ENCODE measurements at places on chromosomes 12 and 14.
A peak's percentile ranks its signal among the peaks of the same experiment; 100 is the strongest.

DNA sequence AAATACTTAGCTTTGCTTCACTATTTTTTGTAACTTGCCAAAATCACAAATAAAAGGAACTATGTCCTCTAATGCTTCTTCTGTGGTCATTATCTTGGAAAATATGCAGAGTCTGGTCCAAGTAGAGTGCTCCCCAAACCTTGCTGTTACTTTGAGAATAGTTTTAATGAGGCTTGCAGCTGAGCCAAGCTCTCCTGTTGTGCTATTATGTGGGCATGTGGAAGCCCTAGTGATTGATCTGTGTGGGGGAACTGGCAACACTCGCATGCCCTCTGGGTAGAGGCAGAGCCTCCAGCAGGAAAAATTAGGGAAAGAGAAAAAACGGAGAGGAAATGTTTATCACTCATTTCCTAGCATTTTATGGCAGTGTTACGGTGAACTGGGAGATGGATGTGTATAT is 473.1 kb downstream of the EGLN3 start:
- H3K27me3 ChIP-seq, result no peaks in the 10 kb centered on the region
- no peak overlapping the region for H3K4me3 ChIP-seq
- H3K36me3 ChIP-seq, result no peaks in the 10 kb centered on the region
- no peak overlapping the region for H3K27ac ChIP-seq

DNA sequence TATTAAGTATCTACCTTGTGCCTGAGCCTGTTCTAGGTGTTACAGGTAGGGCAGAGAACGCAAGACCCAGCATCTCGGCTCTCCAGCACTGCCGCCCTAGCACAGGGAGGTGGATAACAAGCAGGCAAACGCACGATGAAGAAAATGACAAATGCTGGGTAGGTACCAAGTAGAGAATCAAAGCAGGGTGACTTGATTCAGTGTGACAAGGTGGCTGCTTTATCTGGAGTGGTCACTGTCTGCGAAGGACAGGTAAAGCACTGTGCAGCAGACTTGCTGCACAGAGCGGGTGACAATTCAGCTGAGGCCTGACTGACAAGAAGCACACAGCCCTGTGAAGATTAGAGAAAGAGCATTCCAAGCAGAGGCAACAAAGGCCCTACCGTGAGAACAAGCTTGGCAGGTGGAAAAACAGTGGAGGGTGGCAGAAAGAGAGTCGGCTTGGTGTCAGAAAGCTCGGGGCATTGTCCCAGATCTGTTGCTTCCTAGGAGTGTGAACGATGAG is 12.9 kb downstream of the PRKCH start:
- no peaks in the 10 kb centered on the region for H3K27me3 ChIP-seq
- no peak overlapping the region for H3K27ac ChIP-seq
- no peaks in the 10 kb centered on the region for H3K4me1 ChIP-seq
- no peak overlapping the region for H3K4me3 ChIP-seq

- no peak overlapping the region for H3K27ac ChIP-seq
- no peak for DNase-seq
- H3K36me3 ChIP-seq, result no peaks in the 10 kb centered on the region
- H3K4me1 ChIP-seq, result no peaks in the 10 kb centered on the region
- H3K27me3 ChIP-seq, result no peaks in the 10 kb centered on the region
Measured at GRCh38 chr12:2457215-2457932, 337.4 kb upstream of the FKBP4 start.

DNA sequence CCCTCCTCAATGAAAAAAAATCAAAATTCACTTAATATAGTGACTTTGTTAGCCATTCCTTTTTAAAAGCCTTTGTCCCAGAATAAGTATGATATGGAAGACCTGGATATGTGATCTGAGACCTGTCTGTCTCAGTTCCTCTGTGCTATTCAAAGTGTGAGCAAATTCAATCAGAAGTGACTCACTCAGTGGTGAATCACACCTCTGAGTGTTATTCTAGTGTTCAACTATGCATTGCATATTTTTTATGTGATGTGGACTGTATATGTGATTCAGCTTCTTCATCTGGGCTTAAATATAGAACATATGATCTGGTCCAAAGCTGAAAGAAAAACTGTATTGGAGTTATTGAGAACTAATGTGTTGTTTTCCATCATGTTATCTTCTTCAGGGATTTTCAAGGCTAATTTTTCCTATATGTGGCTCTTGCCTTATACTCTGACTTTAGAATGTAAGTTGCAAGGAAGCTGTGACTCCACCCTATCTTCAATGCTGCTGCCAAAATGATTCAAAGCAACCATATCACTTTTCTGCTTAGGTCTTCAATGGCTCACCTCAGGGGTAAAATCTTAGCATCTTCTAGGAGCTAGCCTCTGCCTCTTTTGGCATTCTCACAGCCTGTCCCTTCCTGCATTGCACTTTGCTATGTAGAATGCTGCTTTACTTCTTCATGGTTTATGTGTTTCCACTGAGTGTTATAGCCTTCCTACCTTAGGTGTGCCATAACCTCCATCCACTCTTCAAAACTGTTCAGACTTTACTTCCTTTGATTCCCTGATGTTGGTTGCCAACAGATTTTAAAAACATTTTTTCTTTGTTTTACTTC is 169.8 kb downstream of the OTOGL start:
- no peaks in the 10 kb centered on the region for H3K4me1 ChIP-seq
- H3K27me3 ChIP-seq, result no peaks in the 10 kb centered on the region
- no peak overlapping the region for H3K27ac ChIP-seq

DNA sequence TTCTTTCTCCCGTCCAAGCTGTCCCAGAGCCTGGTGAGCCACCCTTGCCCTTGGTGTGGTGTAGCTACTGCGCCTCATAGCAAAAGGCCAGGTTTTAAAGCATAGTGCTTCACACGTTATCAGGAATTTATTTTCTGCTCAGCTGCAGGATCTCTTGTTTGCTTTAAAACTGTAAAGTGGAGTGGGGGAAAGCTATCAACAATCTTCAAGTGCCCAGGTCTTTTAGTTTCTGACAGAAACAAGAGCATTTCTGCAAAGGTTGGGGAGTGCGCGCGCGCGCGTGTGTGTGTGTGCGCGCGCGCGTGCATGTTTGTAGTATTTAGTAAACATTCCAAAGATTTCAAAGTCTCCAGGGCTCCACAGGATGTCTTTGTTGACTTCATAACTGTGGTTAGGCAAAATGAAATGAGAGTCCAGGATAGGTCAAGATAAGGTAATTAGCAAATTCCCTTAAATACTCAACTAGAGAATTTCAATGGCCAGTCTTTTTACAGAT is 45.5 kb downstream of the EML1 start:
- H3K27ac ChIP-seq, result peak overlapping the region; percentile 78
- peaks cover 20% of the 10 kb centered on the region for H3K4me1 ChIP-seq
- peak overlapping the region; percentile 43 for H3K4me3 ChIP-seq
- DNase-seq, result peak; percentile 89
- no peaks in the 10 kb centered on the region for H3K36me3 ChIP-seq

- no peak for DNase-seq
- no peaks in the 10 kb centered on the region for H3K4me1 ChIP-seq
- H3K27me3 ChIP-seq, result no peaks in the 10 kb centered on the region
- no peak overlapping the region for H3K4me3 ChIP-seq
- no peak overlapping the region for H3K27ac ChIP-seq
- peaks cover 90% of the 10 kb centered on the region for H3K36me3 ChIP-seq
Measured at GRCh38 chr12:30719060-30719459, 23.4 kb upstream of the IPO8 start.

DNA sequence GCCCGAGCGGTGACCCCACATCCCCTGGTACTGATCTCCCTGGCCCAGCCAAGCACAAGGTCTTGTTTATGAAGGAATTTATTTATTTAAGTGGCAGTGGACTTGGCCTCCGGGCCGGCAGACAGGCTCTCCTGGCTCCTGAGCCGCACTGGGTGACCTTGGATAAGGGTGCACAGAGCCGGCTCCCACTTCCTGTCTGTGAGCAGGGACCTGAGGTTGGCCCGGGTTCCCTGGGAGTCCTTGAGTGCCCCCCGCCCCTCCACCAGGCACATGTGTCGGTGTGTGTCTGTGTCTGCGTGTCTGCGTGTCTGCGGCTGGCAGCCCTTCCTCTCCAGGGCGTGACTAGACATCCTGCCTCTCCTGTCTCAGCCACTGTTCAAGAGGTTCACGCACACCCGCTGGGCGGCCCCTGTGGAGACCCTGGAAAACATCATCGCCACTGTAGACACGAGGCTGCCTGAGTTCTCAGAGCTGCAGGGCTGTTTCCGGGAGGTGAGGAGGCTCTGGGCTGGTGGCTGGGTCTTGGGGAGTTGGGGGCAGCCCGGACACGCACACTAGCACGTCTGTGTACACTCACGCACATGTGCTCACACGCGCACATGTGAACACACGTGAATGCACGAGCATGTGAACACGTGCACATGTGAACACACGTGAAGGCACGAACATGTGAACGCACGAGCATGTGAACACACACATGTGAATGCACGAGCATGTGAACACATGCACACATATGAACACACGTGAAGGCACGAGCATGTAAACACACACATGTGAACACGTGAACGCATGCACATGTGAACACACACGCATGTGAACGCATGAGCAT is 9.3 kb downstream of the TNFAIP2 start:
- H3K4me3 ChIP-seq, result no peak overlapping the region
- H3K36me3 ChIP-seq, result peaks cover 5% of the 10 kb centered on the region
- DNase-seq, result no peak
- no peak overlapping the region for H3K27ac ChIP-seq

DNA sequence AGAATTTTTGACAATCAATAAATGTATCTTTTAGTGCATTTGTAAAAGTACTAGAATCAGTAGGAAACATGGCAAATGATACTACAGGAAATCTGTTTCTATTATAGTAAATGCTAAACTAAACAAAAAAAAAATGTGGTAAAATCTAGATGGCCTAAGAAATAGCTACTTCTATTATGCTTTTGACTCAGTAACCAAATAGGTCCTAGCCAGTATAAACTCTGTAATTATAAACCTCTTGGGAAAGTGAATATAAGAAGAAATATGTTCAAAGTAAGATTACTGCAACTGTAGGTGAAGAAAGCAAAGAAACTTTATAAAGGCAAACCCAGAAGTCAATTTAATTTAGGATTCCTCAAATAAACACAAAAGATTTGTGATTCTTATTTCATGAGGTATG is 581.2 kb downstream of the LRFN5 start:
- H3K36me3 ChIP-seq, result no peaks in the 10 kb centered on the region
- H3K4me3 ChIP-seq, result no peak overlapping the region
- DNase-seq, result no peak
- no peak overlapping the region for H3K27ac ChIP-seq
- no peaks in the 10 kb centered on the region for H3K27me3 ChIP-seq

GRCh38 chr12:68356986-68357385 is 24.8 kb upstream of the MDM1 start:
- no peaks in the 10 kb centered on the region for H3K36me3 ChIP-seq
- H3K27me3 ChIP-seq, result no peaks in the 10 kb centered on the region
- H3K4me3 ChIP-seq, result no peak overlapping the region

DNA sequence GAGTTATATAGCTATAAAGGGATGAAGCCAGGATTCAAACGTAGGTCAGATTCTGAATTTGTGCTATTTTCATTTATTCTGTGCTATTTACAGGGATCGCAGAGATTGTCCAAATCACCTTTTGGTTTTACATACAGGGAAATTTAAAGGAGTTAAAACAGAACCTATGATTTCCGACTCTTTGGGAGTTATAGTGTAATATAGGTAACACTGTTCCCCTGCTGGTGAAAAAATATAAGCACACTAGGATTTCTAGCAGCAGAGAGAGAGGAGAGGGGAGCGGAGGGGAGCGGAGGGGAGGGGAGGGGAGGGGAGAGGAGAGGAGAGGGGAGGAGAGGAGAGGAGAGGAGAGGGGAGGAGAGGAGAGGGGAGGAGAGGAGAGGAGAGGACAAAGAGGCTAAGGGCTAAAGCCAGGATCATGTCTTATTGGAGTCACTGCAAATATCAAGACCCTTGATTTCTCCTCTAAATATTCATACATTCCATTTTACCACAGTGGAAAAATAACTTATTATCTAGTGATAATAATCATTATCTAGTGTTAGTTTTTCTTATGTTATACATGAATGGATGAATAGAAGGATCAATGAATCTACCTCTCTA is 46.2 kb upstream of the KCNH5 start:
- no peaks in the 10 kb centered on the region for H3K27me3 ChIP-seq
- H3K4me3 ChIP-seq, result no peak overlapping the region
- H3K36me3 ChIP-seq, result no peaks in the 10 kb centered on the region
- peak; percentile 56 for DNase-seq
- H3K4me1 ChIP-seq, result no peaks in the 10 kb centered on the region

GRCh38 chr14:102849526-102850379 is 72.5 kb downstream of the TRAF3 start:
- no peaks in the 10 kb centered on the region for H3K36me3 ChIP-seq
- no peak for DNase-seq
- H3K4me3 ChIP-seq, result no peak overlapping the region
- no peaks in the 10 kb centered on the region for H3K27me3 ChIP-seq
- peak overlapping the region; percentile 2 for H3K27ac ChIP-seq

GRCh38 chr12:6570264-6570887 is 2.3 kb upstream of the NOP2 start:
- no peak overlapping the region for H3K4me3 ChIP-seq
- peaks cover 74% of the 10 kb centered on the region for H3K36me3 ChIP-seq
- no peak overlapping the region for H3K27ac ChIP-seq
- DNase-seq, result peak; percentile 95

DNA sequence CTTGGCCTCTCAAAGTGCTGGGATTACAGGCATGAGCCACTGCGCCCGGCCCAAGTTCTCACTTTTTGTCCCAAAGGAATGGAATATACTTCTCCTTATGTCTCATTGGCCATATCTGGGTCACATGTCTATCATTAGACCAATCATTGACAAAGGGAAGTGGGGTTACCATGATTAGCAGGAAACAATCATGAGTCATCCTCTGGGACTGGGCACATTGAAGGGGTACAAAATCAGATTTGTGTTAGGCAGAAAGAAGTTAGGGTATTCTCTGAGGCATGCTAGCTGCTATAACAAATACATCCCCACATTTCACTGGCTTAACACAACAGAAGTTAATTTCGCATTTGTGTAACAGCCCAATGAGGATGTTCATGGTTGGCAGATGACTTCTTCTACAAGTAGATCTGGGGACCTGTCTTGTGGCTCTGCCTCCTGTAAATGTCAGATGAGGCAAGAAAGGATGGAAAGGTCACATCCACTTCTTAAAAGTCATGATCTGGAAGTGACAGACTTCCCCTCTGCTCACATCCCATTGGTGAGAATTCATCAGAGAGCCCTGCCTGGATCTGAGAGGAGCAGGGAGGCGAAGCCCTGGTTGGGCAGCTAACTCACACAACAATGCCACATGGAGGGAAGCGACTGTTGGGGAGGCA is 3.1 kb downstream of the CCDC63 start:
- H3K36me3 ChIP-seq, result no peaks in the 10 kb centered on the region
- no peak for DNase-seq
- H3K4me1 ChIP-seq, result no peaks in the 10 kb centered on the region
- no peak overlapping the region for H3K27ac ChIP-seq
- H3K27me3 ChIP-seq, result no peaks in the 10 kb centered on the region
